B cell (primary cell): ENCODE measurements at places on chromosomes 3 and 15.
A peak's percentile ranks its signal among the peaks of the same experiment; 100 is the strongest.

DNA sequence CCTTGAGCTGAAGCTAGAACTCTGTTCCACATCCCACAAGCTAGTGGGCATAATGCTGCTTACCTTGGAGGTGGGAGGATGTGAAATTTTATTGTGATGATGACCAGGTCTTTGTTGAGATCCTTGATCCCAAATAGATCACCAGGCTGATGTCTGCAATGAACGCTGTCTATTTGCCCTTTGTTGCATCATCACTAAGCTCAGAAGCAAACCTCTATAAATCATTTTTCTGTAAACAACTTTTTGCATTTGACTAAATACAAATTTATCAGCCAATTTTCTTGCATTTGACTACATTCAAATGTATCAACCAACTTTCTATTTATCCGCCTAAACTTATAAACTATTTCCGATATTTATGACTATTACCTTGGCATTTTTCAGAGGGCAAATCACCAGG lies 9.7 kb downstream of the CCDC80 start:
- DNase-seq = no peak

GRCh38 chr15:69666921-69667811 lies 214.5 kb downstream of the RPLP1 start:
- peak; percentile 73 for DNase-seq

- no peak for DNase-seq
Observed at GRCh38 chr3:72009851-72010443, 225.0 kb upstream of the PROK2 start.

DNA sequence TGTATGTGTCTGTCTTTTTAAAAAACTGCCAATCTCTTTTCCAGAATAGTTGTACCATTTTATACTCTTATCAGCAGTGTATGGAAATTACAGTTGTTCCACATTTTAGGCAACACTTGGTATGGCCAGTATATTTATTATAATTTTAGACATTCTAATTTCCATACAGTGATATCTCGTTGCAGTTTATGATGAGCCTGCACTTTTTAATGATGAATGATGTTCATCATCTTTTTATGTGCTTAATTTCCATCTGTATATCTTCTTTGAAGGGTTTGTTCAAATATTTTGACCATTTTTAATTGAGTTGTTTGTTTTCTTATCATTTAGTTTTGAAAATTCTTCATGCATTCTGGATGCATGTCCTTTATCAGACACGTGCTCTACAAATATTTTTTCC lies 57.0 kb upstream of the UBE2E2 start:
- no peak for DNase-seq

GRCh38 chr3:44069276-44069675 lies 172.4 kb upstream of the TOPAZ1 start:
- DNase-seq = no peak

DNA sequence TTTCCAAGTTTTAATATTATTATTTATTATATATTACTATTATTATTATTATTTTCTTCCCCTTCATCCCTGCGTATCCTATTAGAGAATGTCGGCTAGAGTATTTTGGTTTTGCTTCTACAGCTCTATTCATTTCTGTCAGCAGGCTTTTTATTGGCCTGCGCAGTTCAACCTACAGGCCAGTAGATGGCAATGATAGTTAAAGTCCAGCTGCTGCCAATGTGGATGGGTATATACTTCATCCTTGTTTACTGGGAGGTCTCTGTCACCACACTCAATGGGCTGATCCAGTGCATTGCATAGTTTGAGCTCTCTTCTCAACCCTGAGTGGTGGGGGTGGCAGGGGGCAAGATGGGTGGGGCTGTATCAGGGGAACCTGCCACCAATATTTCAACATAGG lies 799.8 kb downstream of the NSUN3 start:
- DNase-seq = no peak

- DNase-seq = no peak
Observed at GRCh38 chr15:71111950-71112349, 3.3 kb upstream of the THSD4 start.

DNA sequence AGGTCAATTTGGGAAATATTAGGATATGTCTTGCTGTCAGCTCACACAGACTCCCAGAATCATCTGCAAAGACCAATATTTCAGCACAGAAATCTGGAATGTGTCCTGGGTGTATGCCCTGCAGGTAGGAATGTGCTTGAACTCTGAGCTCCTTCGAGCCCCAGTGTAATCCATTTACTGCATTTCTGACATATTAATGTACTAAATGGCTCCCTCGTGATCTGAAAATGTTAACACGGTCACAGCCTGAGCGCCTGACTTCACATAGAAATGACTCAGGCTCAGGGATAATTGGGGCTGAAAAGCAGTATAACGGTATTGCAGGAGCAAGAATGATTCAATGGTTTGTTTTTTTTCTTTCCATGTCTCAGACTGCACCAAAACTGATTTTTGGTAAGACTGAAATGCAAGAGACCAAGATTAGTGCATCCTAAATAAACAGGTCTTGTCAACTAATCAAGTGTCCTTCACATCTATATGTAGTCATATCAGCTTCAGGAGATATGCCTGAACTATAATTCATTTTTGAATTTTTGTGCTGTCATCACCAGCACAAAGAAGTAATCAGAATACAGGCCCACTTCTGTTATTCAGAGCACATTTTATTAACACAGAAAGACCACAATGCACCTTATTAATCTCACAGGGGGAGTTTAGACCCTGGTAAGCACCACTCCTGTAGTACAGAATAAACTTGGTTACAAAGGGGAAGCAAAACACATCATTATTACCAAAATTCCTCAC lies 49.8 kb downstream of the DCLK3 start:
- no peak for DNase-seq

DNA sequence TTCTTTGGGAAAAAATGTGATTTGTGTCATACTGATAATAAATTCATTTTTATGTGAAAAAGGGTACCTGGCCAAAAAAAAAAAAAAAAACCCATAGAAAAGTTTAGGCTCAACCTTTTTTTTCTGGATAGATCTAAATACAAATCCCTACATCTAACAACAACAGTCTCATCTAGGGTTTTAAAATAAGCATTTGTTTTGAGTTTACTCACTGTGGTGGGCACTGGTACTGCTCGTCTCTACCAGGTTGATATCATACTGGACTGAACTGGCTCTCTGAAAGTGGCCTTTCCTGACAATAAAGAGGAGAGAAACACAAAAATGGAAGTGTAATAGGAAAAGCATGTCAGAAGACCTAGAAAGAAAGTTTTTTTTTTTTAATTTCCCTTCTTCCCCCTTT lies 52.0 kb downstream of the FBXO22 start:
- DNase-seq = no peak

DNA sequence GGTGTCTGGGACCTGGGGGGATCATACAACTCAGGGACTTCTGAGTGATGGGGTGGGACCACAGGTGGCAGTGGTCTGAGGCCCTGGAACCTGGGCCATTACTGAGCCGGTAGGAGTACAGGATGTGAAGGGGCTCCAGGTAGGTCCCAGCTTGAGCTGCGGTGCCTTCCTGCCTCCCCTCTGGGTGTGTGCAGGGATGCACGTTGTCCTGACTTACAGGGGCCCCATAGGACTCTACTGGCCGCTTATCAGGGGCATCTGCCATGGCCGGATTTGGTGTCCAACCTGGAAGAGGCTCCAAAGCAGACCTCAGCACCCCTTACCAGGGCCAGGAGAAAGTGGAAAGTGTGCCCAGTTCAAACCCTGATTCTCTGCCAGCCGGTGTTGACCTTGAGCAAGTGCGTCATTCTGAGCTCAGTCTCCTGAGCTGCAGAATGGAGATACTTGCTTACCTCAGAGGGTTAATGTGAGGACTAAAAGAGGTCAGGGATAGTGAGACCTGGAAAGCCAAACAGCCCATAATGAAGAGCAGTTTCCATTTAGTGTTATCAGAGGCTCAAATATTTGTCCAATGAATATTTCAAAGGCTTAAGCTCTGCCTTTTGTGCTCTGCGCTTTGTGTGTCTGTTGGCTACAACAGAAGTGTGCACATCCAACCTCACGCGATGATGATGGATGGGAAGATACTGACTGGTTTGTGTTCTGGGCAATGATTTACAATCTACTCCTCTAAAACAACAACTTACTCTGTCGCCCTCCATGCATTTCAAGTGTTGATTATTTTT lies 35.4 kb upstream of the ESYT3 start:
- no peak for DNase-seq

DNA sequence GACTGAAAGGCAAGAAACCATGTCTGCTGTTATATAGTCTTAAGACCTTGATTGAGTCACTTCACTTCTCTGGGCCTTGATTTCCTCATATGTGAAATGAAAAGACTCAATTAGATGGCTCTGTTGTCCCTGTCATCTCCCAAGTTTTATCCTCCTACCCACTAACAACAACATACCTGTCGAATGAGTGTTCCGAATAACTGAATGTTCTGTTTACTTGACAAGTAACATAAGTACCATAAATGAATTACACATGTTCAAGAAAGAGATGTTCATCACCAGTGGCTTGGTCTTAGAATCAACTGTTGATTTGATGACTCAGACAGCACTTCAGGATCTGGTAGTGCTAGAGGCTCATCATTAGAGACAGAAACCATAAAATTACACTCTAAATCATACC lies 311.7 kb downstream of the VPS13C start:
- DNase-seq = no peak

- DNase-seq = no peak
Observed at GRCh38 chr3:186931532-186932280, 1.4 kb downstream of the ST6GAL1 start.

DNA sequence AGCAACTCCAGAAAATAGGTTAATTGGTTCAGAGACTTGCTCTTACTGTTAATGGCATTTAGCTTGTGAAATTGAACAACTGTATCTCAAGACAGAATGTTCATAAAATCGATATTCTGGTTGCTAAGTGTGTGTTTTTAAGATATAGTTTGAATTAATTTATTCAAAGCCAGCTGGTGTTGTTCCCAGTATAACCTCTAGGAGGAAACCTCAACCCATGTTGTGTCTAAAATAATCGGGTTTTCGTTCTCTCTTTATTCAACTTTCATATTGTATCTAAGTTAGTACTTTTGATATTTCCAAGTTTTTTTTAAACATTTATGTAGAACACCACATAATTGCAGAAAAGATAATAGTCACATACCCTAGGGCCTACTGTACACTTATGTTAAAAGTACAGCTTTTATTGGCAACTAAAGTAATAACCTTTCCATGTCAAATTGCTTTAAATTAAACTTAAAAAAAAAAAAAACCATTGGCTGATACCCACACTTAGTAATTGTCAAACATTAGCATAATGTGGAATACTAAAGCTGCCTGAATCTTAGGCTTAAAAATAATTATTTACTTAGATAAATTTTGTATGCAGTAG lies 90.9 kb downstream of the SAMMSON start:
- DNase-seq = peak; percentile 3

DNA sequence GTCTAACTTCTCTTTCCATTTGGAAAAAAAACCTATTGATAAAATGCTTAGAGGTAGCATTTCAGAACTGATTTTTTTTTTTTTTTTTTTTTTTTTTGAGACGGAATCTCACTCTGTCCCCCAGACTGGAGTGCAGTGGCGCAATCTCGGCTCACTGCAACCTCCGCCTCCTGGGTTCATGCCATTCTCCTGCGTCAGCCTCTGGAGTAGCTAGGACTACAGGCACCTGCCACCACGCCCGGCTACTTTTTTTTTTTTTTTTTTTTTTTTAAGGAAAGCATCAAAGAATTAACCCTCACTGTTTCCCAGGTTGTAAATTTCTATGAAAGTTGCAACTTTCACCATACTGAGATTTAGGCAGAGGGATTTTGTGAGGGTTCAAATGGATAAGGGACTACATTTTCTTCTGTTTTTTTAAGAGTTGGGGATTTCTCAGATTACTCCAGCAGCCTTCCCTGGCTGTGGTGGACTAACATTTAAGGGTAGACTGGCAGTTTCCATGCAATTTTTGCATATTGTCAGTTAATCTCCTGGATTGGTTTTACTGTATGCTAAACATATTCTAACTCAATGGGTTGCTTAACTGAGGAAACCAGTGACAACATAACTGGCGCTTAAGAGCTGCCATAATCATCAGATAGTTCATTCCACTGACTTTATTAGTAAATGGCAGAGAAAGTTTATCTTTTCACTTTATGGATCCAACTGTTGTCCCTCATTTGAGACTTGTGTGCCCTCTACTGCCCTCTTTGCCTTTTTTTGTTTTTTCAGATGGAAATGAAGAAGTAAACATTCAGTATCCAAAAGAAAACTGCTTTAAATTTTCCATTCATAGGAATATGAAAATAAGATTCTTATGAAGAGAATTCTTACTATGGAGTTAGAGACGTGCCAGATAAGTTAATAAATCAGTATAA lies 93.7 kb downstream of the NPTN start:
- DNase-seq = no peak
